Cardiac muscle cell (in vitro differentiated cells and primary cell): ENCODE measurements at places on chromosomes 6 and 20. TPM values are rescaled to one million over a fixed set of nuclear protein-coding genes. Genes with fewer than 3 reads are reported as not detected.

ZNF165 gene
- polyA plus RNA-seq, result 1.8 and 1.9 TPM in 2 replicates

GRCh38 chr6:139944131-139944530 lies 569.7 kb upstream of the CITED2 start:
- peaks cover 9% of the 10 kb centered on the region for H3K4me1 ChIP-seq
- no peaks in the 10 kb centered on the region for H3K27me3 ChIP-seq
- H3K36me3 ChIP-seq, result no peaks in the 10 kb centered on the region
- no peak overlapping the region for H3K27ac ChIP-seq
- no peak for DNase-seq

DNA sequence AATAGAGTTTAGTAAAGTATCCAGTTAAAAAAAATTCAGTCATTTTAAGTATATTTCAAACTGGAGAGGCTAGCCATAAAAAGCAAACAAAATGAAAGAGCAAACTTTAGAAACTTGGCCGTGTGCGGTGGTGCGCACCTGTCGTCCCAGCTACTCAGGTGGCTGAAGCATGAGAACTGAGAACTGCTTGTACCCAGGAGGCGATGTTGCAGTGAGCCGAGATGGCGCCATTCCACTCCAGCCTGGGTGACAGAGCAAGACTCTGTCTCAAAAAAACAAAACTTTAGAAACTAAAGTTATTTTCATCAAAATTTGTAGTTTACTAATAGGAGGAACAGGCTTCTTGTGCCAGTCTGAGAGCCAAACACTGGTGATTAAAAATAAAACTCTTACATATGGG lies 100.2 kb upstream of the POPDC3 start:
- no peak overlapping the region for H3K4me3 ChIP-seq
- H3K27me3 ChIP-seq, result no peaks in the 10 kb centered on the region
- H3K27ac ChIP-seq, result no peak overlapping the region
- H3K36me3 ChIP-seq, result peaks cover 15% of the 10 kb centered on the region
- H3K4me1 ChIP-seq, result peaks cover 8% of the 10 kb centered on the region

GRCh38 chr6:132187816-132188215 lies 213.5 kb downstream of the MOXD1 start:
- DNase-seq, result no peak
- no peak overlapping the region for H3K27ac ChIP-seq
- H3K4me3 ChIP-seq, result no peak overlapping the region
- no peaks in the 10 kb centered on the region for H3K36me3 ChIP-seq

DNA sequence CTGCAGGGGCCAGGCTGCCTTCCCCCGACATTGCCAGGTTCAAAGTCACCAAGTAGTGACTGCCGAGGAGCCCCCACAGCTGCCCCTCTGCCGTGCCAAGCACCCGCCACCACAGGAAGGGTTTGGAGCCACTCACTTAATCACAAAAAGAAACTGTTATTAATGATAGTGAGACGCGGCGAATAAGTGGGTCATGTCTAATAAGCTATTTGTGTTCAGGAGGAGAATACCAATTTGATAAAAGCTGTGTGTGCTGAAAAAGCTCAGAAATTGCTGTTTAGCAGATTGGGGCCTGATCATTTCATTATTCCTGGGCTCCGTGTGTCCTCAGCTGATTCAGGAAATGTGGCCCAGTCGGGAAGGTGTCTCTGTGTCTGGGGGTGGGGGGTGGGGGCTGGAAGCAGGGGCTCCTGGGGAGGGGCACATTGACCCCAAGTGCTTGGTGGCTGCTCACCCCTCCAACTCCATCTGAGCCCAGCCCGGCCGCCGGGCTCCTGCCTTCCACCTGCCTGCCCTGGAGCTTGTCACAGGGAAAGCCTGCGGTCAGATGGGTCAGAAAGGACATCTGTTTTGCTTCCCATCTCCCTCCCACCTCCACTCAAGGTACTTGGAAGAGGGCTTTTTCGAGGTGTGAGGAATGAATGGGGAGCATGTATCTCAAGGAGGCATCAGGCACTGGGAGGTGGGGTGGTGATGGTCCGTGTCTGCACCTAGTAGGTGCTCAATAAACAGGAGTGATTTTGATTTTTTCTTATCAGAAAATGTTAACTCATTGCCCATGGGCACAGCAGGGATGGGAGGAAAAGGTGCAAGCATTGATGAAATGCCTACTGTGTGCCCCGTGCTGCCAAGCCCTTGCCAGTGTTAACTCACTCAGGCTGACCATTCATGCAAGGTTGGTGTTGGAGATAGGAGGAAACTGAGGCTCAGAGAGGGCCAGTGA lies 3.0 kb downstream of the VSTM2L start:
- DNase-seq, result no peak
- peaks cover 35% of the 10 kb centered on the region for H3K4me1 ChIP-seq
- peak overlapping the region; percentile 57 for H3K27ac ChIP-seq

- no peaks in the 10 kb centered on the region for H3K27me3 ChIP-seq
- H3K4me1 ChIP-seq, result peaks cover 22% of the 10 kb centered on the region
- no peaks in the 10 kb centered on the region for H3K36me3 ChIP-seq
- H3K4me3 ChIP-seq, result no peak overlapping the region
- H3K27ac ChIP-seq, result no peak overlapping the region
Measured at GRCh38 chr20:59010321-59010994, 3.4 kb upstream of the CTSZ start.

GRCh38 chr6:69285054-69285453 lies 511.8 kb downstream of the LMBRD1 start:
- no peak overlapping the region for H3K27ac ChIP-seq
- no peaks in the 10 kb centered on the region for H3K36me3 ChIP-seq
- H3K4me3 ChIP-seq, result no peak overlapping the region
- no peaks in the 10 kb centered on the region for H3K27me3 ChIP-seq
- no peak for DNase-seq

- DNase-seq, result no peak
- no peak overlapping the region for H3K27ac ChIP-seq
- peaks cover 13% of the 10 kb centered on the region for H3K4me1 ChIP-seq
- no peaks in the 10 kb centered on the region for H3K36me3 ChIP-seq
- no peaks in the 10 kb centered on the region for H3K27me3 ChIP-seq
Measured at GRCh38 chr6:119426619-119427018, 77.1 kb upstream of the MAN1A1 start.

DNA sequence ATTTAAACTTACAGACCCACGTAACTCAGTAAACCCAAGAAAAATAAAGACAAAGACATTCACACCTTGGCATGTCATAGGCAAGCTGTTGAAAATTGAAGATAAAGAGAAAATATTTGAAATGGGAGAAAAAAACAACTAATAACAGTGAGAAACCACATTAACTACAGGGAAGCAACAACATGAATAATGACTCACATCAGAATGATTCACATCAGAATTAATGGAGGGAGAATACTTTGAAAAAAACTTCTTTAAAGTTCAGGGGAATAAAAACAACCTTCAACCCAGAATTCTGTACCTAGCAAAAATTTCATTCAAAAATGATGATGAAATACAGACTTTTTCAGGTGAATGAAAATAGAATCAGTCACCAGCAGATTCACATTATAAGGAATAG lies 32.9 kb upstream of the SLC22A3 start:
- H3K4me1 ChIP-seq, result no peaks in the 10 kb centered on the region
- no peak overlapping the region for H3K4me3 ChIP-seq
- H3K36me3 ChIP-seq, result no peaks in the 10 kb centered on the region
- no peak for DNase-seq
- no peak overlapping the region for H3K27ac ChIP-seq
